ENCODE measurements at places on chromosomes 12 and 14.

- no peak for DNase-seq
These were observed 30.8 kb upstream of the AKAP6 start for GRCh38 chr14:32298346-32298745.

- no peak for DNase-seq
These were observed 201.2 kb downstream of the FLRT2 start for GRCh38 chr14:85731186-85731585.

DNA sequence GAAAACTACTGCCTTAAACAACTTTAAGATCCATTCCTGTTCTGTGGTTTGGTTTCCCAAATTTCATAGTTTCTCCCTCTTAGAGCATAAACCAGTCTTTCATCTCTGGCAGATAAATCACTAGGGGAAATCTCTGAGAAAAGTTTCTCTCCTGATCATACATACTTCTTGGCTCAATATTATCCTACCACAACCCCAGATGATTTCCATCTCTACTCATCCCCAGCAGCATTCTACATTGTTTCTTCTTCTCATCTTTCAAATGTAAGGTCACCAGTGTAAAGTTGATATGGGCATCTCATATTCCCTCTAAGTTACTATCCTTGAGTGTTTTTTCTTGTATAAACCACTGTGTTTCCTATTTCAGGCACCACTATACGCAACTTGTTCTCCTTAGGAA, 45.9 kb upstream of the PLEKHG7 start:
- no peak for DNase-seq

- no peak for DNase-seq
These were observed 96.2 kb upstream of the CPM start for GRCh38 chr12:69028941-69029729.

DNA sequence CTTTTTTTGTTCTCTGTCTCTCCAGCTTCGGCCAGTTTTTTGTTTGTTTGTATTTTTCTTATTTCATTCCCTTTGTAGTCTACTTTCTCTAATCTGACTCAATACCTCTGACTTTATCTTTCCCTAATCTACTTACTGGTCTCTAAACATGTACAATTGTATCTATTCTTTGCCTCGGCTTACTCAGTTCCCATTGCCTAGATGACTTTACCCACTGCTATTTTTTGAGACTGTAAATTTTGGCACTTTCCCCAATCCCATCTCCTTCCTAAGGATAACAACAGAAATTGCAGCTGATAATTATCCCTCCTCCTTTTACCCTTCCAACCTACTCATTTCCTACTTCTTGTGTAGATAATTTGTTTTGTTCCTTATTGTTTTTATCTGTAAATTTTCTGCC, 511.1 kb downstream of the RPL10L start:
- no peak for DNase-seq

DNA sequence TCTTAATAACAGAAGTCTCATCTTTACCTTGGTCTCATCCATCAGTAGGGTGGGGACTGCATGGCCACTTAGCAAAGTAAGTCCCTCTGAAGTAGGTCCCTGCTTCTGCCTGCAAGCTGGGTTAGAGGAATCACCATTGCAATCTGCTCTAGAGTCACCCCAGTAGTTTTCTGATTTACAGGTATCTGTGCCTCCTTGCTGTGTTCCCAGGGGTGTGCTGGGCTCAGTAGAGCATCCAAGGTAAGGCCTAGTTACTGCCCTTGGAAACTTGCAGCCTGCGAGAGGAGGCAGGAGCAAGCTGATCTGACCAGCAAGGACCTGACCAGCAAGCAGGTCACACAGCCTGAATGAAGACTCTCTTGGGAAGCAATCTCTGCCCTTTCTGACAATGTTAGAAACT, 160.8 kb upstream of the GSC start:
- DNase-seq: no peak

DNA sequence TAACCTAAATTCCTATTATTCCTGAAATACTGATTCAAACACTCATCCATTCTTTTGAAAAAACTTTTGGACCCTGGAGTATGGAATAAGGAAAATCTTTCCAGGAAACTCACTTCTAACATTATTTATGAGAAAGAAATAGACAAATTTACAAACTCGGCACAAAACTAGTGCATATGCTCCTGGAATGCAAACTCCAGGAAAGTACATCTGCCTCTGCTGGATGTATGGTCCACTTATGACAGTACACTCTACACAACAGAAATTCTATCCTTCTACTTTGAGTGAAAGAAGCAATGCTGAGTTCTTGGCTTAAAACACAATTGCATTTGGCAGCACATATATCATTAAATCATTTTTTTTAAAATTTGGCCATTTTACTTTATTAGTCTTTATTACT, 700.5 kb upstream of the STXBP6 start:
- DNase-seq: no peak
